T-cell (primary cell): ENCODE measurements at places on chromosomes 16 and 17.

DNA sequence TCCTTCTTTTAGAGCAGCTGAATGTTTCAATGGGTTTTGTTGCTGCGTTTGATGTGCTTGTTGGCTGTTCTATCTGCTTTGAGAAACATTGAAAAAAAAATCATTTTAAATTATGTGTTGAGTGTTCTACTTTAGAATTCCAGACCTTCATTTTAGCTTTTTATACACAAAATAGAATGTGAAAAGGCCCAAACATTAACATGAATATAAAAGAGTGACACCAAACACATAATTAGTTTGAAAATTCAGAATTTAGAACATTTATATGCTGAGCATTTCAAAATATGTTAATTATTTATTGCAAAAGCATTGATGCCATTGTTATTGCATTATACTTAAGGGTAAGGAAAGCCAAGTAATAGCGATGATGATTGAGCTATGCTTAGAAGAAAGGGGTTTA, 2.9 kb downstream of the NFAT5 start:
- no peak for DNase-seq

DNA sequence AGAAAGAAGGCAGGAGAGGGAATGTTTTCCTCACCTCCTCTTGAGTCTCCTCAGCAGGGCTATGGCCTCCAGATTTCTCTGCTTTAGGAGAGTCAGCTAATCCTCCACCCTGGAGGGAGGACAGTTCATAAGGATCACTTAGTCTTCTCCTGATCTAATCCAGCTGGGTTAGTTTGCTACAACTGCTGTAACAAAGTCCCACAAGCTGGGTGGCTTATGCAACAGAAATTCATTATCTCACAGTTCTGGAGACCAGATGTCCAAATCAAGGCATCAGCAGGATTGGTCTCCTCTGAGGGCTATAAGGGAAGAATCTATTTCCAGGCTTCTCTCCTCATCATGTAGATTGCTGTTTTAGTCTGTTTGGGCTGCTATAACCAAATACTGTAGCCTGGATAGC, 40.6 kb upstream of the XYLT1 start:
- no peak for DNase-seq

DNA sequence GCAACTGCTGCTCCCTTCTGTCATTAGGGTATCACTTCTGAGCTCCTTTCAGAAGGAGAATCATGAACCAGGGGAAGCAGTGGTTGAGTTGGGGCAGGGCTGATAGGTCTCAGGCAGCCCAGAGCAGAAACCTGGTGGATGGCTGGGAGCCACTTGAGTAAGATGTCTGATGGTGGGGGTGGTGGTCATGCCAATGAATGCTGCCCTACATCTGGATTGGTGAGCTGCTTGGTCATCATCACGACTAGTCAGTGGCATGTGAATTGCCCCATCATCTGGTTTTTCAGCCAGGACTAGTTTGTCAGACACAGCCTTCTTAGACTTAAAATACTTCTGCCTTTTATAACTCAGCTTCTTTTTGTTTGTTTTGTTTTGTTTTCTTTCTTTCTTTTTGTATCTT, 2.6 kb downstream of the GID4 start:
- no peak for DNase-seq

DNA sequence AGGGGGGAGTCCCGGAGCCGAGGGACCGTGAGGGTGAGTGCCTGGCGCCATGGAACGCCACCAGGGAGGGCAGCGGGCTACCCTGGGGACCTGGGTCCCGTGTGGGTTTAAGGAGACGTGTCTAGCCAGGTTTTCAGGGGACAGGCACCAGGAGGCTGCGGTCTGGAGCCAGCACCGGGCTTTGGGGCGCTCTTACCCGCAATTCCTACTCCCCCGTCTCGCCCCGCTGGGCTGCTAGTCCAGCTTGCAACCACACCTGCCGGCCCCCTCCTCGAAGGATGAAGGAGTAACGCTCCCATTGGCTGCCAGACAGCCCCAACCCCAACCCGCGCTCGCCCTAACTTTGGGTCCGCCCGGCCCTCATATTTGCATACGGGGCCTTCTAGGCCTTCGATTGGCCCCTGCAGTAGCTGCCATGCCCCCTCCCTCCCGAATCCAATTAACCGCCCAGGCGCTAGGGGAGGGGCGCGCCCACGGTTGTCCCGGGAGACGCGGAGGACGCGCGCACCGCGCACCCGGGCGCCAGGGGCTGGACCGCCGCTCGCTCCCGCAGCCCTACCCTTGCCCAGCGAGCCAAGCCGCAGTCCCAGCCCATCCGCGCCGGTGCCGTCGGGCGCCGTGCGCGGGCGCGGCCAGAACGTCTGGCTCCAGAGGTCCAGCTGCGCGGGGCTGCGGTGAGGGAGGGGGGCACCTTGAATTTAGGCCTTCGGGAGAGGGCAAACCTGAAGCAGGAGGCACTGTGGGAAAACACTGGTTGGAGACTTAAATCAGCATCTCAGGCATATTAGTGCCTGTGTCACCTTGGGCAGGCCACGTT, at the start of gene TTLL6:
TTLL6 (minus strand) TSS at position 456 of the 817 bp plus-strand sequence; CDS start at position 299, 157 bp downstream.
- peak; percentile 79 for DNase-seq

DNA sequence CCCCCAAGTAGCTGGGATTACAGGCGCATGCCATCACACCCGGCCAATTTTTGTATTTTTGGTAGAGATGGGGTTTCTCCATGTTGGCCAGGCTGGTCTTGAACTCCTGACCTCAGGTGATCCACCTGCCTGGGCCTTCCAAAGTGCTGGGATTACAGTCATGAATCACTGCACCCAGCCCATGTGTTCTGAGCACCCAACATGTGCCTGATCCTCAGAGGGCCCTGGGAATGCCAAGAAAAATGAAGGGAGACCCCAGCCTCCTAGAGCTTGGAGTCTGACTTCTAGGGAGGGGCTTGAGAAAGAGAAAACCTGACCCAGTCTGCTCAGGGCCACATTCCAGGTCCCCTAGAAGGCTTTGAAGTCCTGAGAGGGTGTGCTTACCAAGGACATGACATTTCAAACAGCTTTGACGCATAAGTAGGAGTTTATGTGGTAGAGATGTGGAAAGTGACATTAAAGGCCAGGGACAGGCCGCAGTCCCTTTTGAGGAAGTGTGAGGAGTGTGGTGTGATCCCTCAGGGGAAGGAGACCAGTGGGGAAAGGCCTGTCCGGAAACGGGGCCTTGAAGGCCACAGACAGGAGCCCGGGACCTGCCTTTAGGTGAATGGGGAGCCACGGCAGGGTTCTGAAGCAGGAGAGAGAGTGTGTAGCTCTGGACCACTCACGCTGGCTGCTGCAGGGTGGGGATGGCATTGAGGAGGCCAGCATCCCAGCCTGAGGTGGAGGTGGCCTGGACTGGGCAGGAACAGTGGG, 1.1 kb upstream of the CCL22 start:
- no peak for DNase-seq

GRCh38 chr17:613725-614124, 100.9 kb downstream of the VPS53 start:
- DNase-seq = no peak

- DNase-seq = no peak
Measured at GRCh38 chr17:31678431-31678830, 180.6 kb downstream of the COPRS start.

- no peak for DNase-seq
Measured at GRCh38 chr16:10530685-10531084, 49.7 kb downstream of the EMP2 start.

DNA sequence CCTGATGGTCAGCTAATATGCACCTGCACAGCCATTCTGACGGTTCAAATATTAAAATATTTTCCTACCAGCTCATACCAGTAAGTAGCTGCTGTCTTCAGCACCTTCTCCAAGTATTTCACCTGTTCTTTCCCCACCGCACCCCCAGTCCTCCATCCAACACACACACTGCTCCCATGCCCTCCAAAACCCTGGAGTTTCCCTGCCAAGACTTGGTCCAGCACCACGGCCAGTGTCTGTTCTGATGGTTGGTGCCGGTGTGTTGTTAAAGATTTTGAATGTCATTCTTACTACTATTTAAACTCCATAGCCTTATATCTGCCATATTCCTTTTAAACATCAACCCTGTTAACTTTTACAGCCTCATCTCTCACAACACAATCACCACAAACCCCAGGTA, 142.4 kb downstream of the GSG1L start:
- no peak for DNase-seq

GRCh38 chr17:27407916-27408864, 48.1 kb upstream of the KSR1 start:
- no peak for DNase-seq

DNA sequence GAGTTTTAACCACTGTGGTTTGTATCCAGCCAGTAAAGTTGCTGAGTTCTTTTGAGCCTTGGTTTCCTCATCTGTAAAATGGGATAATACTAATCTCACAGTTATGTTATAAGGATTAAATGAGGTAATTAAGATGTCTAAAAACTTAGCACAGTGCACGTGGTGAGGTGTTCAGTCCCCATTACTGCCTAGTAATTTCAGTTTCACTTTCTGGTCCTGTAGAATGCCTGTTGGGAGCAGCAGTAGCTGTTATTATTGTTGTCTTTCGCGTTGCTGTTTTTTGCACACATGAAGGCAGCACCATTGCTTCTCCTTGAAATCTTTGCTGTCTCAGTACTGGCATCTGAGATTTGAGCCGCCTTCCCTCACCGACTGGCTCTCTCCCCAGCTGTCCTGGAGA, 182.4 kb downstream of the DNAH9 start:
- DNase-seq = no peak

DNA sequence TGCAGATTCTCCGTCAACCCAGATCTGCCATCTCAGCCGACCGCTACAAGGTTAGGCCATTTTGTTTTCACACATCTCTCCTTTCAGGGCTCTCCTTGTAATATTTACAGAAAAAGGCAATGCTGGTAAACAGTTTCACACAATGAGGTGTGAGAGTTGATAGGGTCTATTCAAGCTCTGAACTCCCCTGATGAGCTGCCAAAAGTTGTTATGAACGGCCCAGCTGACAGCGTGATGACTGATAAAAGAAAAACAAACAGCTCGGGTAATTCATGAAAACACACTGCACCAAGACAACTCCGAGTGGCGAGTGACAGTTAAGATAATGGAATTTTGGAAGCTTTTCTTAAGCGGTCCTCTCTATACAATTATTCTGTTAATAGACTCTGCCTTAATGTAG, 68.1 kb upstream of the IRX5 start:
- DNase-seq = no peak

- no peak for DNase-seq
Measured at GRCh38 chr16:88358023-88358420, 24.7 kb upstream of the ZNF469 start.

- no peak for DNase-seq
Measured at GRCh38 chr17:7217113-7217987, 2.3 kb downstream of the DLG4 start.

DNA sequence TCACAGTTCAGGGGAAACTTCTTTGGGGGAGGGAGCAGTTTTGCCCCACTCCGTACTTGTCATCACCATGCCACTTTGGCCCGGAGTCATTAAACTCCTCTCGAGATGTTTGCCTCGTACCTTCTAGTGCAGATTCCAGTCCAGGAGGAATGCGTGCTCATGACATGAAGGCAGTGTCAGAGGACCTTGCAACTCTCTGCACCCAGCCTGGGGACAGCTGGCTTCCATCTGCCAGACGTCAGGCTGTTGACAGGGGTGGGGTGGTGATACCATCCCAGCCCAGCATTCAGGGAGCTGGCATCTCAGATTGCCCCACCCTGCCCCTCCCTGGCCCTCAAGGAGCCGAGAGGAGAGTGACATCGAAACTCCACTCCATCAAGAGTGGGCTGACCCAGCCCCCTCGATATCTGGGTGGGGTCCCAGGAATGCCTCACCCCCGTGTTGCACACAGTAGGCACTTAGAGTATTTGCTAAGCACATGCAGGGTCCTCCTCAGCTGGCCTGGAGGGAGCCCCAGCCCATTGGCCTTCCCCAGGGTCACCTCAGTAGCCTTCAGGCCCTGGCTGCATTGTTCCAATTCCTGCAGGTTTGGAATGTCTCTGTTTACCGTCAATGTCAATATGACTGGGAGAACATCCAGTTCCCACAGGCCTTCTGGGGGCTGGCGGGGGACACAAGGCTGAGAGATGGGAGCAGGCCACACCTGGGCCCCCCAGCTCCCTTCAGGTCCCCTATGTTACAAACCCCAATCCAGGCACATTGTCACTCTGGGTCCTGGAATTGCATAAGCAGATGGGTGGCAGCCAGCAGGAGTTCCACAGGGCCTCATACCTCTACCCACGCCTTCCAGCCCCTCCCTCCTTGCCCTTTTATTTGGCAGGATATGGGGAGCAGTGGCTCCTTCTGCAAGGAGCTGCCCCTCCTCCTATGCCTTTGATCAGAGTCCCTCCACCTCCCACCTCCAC, 21.3 kb upstream of the EMP2 start:
- no peak for DNase-seq

DNA sequence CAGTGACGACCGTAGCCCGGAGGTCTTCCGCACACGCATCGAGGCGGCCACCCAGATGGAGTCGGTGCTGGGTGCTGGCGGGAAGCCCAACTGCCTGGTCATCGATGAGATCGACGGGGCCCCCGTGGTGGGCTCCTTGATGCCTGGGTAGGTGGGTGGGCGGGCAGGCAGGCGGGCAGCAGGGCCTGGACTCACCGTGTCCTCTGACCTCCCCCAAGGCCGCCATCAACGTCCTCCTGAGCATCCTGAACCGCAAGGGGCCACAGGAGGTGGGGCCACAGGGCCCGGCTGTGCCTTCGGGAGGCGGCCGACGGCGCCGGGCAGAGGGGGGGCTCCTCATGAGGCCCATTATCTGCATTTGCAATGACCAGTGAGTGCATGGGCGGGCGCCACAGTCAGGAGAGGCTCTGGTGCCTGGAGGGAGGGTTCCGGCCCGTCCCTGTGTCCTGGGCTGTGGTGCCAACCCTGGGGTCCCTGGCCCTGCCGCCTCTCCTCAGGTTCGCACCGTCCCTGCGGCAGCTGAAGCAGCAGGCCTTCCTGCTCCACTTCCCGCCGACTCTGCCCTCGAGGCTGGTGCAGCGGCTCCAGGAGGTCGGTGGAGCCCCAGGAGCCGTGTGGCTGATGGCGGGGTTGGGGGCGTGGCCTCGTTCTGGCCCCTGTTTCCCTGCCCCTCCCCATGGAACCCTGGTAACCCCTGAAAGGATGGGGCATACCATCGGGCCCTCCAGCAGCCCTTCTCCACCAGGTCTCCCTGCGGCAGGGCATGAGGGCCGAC, 4.0 kb downstream of the CHTF18 start:
- DNase-seq = no peak

DNA sequence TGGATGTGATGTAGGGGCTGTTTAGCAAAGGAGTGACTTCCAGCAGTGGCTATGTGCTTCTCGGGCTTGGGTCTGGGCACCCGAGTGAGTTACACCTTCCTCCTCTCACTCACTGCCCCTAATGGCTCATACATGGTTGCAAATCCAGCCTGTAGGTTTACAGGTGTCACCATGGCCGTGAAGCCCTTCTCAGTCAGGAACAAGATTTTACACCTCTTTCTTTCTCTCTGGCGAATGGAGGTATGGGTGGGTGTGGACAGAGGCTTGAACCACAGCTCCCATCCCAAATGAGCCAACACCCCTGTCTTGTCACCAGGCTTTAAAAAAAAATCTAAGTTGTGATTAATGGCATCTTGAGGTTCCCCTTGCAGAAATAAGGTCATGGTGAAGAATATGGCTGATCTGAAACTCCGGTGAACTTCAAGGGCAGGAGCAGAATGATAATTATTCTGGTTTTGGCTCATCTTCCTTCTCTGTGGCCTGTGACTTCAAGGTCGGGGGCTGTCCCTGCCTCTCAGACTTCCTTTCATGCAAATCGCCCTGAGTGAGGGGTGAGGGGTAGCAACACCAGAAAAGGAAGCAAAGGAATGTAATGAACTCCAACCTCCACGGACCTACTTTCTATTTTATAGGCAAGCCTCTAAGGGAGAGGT, 331.2 kb downstream of the MAF start:
- DNase-seq = no peak

- DNase-seq = peak; percentile 56
Measured at GRCh38 chr17:36674278-36674650, 72.9 kb downstream of the MRM1 start.
